ENCODE measurements at places on chromosomes 1 and 21.

GRCh38 chr1:246107516-246108277 lies 399.4 kb downstream of the SMYD3 start:
- DNase-seq, result no peak

GRCh38 chr21:24220446-24220845 lies 1386.8 kb downstream of the MRPL39 start:
- DNase-seq, result no peak

DNA sequence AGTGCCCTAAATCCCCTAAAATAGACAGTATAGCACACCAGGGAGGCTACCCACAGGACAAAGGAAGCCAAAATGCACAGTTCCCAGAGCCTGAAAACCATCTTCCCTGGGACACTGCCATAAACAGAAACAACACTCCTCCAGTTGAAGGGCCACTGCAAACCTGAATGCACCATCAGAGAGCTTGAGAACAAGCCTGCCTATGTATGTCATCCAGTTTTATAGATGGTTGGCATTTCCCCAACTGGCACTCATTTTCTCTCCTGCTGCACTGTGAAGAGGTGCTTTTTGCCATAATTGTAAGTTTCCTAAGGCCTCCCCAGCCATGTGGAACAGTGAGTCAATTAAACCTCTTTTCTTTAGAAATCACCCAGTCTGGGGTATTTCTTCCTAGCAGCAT lies 169.0 kb downstream of the AGBL4 start:
- no peak for DNase-seq

DNA sequence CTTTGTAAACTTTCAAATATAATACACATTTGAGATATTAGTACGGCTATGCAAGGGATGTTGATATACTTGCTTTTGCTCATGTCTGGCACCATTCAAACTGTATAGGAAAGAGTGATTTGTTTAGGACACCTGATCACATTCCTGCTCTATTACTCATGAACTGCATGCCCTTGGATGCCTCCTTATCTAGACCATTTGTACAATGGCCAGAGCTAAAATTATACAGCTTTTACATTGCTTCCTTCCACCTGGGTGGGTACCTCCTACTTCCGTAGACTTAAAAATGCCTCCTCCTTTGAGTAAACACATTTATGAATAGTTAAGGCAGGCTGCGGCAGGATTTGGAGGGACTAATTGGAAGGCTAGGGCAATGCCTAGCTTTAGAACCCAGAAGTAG lies 85.4 kb upstream of the PBX1 start:
- DNase-seq, result no peak

DNA sequence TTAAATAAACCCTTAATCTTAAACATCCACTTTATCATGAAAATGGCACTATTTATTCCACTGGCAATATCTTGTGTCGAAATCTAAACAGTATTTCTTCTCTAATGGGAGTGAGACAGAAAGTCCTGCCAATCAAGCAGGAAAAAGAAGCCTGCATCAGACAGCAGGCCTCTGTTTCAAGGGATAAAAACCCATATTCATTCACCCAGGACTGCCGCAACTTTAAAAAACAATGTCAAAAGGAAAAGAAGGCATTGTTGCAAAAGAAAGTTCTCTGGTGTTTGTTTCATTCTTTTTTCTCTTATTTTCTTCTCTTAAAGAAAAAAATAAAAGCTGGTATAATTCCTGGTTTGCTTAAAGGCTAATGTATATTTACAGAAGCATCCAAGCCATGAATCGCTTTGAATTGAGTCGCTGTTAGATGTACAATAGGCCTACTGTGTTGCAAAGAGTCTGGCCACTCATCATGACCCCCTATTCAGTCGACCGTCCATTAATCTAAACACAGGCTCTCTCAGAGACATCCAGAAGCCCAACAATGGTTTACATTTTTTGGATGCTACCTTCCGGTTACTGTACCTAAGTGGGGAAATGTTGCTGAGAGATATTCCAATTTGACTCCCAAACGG lies 48.7 kb upstream of the ZC3H11B start:
- DNase-seq, result no peak

GRCh38 chr1:93993731-93994130 lies 84.5 kb upstream of the GCLM start:
- no peak for DNase-seq

DNA sequence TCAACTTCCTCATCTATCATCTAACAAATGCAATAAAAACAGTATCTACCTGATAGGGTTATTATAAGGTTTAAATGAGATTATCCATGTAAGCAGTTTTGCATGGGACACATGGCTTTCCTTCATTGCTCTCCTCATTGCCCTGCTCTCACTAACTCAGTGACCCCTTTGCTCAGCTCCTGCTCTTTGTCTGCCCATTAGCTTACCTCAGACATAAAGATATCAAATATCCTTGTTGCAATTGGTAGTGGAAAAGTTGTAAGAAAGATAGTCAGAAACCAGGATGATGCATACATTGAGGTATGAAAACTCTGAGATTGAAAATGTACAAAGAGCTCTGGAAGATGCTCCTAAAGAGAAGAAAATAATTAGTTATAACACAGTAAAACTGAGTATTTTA lies 89.8 kb downstream of the EVI5 start:
- DNase-seq, result no peak

DNA sequence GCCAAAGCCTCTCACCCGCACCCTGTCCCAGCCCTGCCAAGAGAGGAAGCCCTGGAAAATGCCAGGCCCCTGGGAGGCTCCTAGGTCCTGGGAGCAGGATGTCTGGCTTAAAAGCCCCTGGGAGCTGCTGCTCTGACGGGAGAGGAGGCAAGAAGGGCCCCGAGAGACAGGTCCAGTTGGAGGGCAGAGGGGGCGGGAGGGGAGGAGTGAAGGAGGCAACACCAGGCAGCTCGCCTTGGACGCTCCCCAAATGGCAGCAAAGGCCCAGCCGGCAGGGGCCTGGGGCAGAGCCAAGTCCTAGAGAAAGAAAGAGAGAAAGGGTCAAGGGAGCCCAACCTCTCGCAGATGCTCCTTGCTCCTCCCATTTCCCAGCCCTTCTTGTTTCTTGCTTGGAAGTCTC lies 6.8 kb downstream of the ETV3L start:
- no peak for DNase-seq

DNA sequence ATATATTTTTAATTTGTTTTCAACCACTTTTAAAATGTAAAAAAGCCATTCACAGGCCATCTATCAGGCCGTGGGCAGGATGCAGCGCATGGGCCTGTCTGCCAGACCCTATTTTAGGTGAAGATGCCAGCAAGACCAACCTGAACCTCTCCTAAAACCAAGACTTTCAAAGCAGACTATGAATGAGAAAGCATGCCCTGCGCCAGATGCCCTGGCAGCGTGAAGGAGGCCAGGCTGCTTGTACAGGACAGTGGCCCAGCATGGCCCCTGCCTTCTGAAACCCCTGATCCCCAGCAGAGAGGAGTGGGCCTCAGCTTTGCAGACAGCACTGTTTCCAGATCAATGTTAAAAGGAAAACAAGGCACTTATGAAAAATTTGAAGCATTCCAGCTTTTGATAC lies 31.6 kb downstream of the WDR4 start:
- no peak for DNase-seq

GRCh38 chr1:233359431-233359830 lies 31.9 kb downstream of the MAP3K21 start:
- DNase-seq, result no peak

- DNase-seq, result no peak
Measured at GRCh38 chr21:16605597-16605996, 875.8 kb downstream of the USP25 start.

GRCh38 chr1:14297356-14297755 lies 301.1 kb upstream of the KAZN start:
- no peak for DNase-seq

GRCh38 chr1:33327587-33328325 lies 6.9 kb upstream of the A3GALT2 start:
- DNase-seq, result no peak

- DNase-seq, result no peak
Measured at GRCh38 chr21:16455978-16456377, 726.2 kb downstream of the USP25 start.

DNA sequence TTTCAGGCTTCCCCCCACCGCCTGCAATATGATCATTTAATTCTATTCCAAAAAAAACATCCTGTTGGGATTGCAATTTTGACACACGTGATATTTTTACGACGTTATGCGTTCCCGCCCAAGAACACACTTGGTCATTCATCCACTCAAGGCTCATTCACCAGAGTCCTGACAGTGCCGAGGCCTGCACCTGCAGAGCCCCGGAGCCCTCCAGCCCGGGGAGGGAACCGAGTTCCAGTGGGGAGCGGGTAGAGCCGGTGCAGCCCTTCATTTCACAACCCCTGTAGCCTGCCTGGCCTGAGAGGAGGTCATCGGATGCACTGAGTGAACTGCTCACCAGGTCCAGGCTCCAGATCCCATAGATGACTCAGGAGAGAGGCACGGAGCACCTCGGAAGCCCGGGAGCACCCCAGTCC lies 156.0 kb upstream of the BACE2 start:
- DNase-seq, result no peak

GRCh38 chr1:29245876-29246275 lies 9.6 kb downstream of the PTPRU start:
- no peak for DNase-seq

DNA sequence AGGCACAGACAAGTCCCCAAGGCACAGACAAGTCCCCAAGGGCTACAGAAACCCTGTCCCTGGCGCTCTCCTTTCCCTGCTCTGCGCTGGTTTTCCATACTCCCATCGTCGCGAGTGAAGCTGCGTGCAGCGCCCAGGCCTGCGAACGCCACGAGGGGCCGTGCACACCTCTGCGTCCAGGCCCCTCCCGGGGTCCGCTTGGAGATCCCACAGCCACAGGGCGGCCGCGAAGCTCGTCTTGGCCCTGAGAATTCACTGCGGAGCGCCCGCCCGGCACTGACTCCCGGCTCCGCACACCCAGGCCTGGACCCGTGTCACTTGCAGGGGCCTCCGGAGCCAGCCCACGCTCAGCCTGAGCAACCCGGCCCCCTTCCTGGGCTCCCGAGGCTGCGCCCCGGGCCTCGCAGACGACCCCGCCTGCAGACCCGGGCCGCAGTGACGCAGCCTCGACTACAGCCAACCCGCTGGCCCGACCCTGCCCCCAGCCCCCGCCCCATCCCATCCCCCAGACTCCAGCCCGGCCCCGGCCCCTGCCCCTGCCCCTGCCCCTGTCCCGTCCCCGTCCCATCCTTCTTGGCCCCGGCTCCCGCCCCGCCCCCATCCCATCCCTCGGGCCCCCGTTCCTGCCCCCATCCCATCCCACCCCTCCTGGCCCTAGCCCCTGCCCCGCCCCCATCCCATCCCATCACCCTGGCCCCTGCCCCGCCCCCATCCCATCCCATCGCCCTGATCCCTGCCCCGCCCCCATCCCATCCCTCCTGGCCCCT lies 841 bp downstream of the POFUT2 start:
- no peak for DNase-seq

DNA sequence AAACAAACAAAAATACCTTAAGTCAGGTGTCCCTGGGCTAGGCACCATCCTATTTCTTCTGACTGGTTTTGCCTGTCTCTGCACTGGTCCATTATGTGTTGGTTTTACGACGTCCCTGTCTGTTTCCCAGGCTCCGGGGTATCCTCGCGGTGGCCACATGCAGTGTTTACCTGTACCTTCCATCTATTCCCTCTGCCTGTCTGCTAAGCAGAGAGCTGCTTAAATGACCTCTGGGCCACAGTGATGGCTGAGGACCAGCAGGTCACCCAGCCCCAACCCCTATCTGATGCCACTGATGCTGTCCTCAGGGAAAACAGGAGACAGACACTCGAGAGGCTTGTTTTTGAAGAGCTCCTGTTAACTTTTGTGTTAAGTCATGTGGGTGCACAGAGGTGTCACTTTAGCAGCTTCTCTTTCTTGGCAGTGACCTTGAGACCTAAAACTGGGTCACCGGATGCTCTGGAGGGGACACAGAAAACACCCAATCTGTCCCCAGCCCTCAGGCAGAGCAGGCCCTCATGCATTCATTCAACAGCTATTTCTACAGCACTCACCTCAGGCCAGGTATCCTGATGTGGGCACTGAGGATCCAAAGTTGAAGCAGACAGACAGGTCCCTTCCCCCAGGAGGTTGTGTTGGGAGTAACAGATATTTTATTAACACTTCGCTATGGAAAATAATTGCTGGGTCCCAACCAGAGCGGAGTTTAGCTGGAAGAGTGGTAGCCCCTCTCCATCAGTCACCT lies 4.4 kb upstream of the EFHD2 start:
- DNase-seq, result no peak

DNA sequence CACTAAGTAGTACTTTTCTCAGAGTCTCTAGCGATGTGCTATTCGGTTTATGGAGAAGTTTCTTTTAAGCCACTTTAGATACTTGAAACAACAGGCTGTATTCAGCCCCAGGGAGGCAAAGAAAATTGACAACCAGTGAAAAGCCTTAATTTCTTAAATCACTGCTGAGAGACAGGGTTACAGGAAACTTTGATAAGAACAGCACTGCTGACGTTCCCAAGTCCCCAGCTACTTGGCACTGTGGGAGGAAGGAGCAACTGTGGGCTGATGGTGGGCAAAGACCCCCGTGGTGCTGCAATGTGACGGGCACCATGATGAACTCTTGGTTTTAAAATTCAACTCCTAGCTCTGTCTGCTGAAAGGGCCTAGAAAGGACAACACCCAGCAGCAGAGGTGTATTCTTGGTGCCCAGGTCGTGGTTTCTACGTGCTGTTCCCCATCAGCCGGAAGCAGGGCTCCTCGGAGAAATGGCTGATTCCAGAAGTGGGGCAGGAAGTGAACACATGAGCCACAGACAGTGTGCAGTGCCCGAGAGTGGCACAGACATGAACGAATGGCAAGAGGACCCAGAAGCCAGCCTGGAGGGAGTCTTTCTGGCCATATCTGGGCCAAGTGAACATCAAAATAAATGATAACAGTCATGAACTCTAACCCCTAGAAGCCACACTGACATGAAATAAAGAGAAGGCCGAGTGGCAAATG lies 5.3 kb downstream of the PTTG1IP start:
- DNase-seq, result no peak

GRCh38 chr21:25961042-25961441 lies 209.5 kb downstream of the APP start:
- no peak for DNase-seq

DNA sequence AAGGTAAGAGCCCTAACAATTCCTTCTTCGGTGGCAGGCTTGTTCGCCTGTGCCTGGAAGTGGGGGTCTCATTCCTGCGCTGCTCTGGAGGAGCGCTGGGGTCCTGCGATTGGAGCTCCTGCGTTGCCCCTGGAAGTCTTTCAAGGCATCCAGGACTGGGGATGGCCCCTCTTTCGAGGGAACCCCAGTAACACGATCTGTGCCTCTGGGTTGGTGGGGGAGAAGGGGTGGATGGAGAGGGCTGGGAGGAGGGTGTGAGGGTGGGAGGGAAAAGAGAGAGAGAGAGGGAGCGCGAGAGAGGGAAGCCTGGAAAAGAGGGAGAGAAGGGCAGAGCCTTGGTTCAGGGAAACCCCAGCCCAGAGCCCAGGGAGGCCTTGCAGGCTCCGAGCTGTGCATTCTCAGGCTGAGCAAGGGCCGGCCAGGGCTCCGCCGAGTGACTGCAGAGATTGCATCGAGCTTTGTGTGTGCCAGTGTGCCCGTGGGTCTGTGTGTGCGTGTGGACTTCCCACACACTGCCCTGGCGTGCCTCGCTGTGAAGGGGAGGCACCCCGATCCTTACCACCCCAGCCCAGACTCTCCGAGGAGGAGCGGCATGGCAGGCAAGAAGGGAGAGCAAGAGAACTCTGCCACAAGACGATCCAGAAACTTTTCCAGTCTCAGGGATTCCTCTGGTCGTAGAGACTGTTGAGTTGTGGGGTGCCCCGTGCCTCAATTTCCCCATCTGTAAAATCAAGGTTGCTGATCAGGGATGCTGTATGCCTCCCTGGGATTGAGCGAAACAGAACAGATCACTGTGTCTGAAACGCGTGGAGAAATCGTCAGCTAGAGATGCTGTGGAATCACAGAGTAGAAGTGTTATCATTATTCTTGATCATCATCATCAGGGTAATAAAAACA lies 619 bp downstream of the BCL9 start:
- DNase-seq, result no peak

- DNase-seq, result no peak
Measured at GRCh38 chr1:228352677-228353481, 53.8 kb downstream of the TRIM11 start.

All from hematopoietic multipotent progenitor cell treated with erythropoietin and hydrocortisone succinate and interleukin-3 and kit ligand, for 17 days (in vitro differentiated cells).